A673 (cell line): ENCODE measurements at places on chromosomes 5 and 9. TPM values are rescaled to one million over a fixed set of nuclear protein-coding genes. Genes with fewer than 3 reads are reported as not detected.
A peak's percentile ranks its signal among the peaks of the same experiment; 100 is the strongest.

GRCh38 chr5:172696171-172696849 is 55.2 kb downstream of the NEURL1B start:
- no peak overlapping the region for H3K27ac ChIP-seq
- no peaks in the 10 kb centered on the region for H3K4me1 ChIP-seq
- no peaks in the 10 kb centered on the region for H3K27me3 ChIP-seq
- no peak for DNase-seq

- no peak overlapping the region for H3K4me3 ChIP-seq
- H3K27ac ChIP-seq, result no peak overlapping the region
- no peaks in the 10 kb centered on the region for H3K36me3 ChIP-seq
These were observed 145.7 kb downstream of the IRX1 start for GRCh38 chr5:3741374-3741770.

Gene KCNV2
- not detected in 2 replicates for total RNA-seq

DNA sequence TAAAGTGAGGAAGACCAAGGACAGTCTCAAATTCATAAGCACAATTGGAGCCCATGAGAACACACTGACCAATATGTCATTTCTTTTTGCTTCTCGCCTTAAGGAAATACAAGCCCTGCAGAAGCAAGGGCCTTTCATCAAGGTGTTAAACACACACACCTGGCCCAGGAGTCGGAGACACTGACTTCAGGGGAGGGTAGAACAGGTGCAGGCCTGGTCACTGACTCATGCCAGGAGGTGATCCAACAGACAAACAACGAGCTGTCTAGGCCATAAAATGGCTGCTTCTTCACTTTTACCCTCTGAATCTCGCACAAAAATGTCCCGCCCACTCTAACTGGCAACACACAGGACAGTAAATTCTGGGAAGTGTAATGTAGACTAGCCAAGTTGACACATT is 62.7 kb downstream of the RGMB start:
- no peak for DNase-seq
- H3K4me3 ChIP-seq, result no peak overlapping the region
- H3K27ac ChIP-seq, result no peak overlapping the region

GRCh38 chr9:133524146-133524545 is 613 bp downstream of the MYMK start:
- no peaks in the 10 kb centered on the region for H3K27me3 ChIP-seq
- peaks cover 19% of the 10 kb centered on the region for H3K4me1 ChIP-seq
- no peak for DNase-seq
- H3K36me3 ChIP-seq, result no peaks in the 10 kb centered on the region
- no peak overlapping the region for H3K4me3 ChIP-seq

DNA sequence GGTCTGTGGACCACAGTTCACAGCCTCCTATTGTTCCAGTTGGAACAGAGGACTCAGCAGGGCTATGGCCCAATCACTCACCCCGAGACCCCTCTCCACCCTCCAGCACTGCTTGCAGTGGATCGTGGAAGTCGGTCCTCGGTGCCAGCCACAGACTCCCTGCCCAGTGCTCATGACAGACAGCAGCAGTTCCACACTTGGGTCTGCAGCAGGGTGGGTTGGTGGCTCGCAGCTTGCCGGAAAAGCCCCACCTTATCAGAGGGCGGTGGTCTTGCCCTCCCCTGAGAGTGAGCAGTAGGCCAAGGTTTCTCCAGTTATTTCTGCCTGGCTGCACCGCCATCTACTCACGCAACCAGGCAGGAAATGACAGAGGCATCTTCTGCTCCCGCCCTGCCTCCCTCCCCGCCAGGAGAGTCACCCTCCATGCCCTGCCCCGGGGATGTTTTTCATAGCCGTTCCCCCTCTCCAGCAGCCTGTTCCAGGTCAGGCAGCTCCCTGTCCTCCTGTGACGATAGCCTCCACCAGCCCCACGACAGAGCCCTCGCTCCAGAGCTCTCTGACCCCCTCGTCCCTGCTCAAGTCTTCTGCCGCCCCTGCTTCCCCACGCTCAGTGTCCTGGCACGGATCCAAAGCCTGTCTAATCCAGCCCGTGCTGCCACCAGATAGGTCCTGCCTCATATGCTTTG is 34.5 kb downstream of the UNC5A start:
- peak; percentile 31 for DNase-seq
- no peak overlapping the region for H3K4me3 ChIP-seq
- no peaks in the 10 kb centered on the region for H3K27me3 ChIP-seq

DNA sequence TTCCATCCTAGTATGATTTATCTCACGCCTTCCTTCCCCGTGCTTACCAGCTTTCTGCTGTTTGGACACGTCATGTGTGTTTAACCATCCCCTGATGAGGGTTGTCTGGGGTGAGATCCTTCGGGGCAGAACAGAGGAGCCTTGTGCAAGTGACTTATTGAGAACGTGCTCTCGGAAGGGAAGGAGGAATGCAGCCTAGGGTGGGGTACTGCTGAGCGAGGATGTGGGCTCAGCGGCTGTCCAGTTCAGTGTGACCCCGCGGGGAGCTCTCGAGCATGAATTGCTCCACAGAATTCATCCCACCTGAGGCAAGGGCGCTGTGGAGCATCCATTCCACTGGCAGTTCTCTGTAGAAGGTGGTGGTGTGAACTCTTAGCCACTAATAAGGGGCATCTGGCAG is 4.0 kb downstream of the MYOZ3 start:
- H3K4me3 ChIP-seq, result no peak overlapping the region
- H3K27ac ChIP-seq, result no peak overlapping the region

Gene ANKRD34B
- total RNA-seq, result not detected in 2 replicates

GRCh38 chr5:167945542-167946384 is 345.7 kb upstream of the WWC1 start:
- H3K36me3 ChIP-seq, result no peaks in the 10 kb centered on the region
- H3K4me3 ChIP-seq, result no peak overlapping the region
- H3K27me3 ChIP-seq, result no peaks in the 10 kb centered on the region
- peak; percentile 24 for DNase-seq

DNA sequence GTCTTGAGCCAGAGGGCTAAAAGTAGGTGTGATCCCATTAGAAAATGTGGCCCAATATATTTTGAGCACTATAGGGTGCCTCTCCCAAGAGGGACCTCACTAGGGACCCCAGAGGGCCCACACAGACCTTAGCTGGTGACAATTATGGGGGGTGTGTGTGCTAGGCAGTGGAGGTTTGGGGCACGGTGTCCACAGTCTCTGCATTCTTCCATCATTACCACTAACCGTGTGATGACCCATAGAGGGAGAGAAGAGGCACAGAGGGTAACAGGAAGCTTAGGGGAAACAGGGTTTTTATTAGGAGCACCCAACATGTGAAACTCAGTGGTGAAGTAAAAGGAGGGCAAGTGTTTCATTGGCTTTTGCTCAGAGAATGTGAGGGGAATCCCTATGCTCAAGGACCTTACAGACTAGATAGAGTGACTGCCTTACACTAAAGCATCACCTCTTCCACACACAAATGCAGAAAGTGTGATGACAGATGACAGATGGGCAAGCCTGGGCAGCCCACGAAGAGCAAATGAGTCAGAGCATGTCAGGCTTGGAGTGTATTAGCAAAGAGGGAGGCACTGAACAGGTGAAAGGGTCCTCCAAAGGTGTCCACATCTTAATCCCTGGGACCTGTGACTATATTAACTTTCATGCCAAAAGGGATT is 2.5 kb upstream of the ACTL7A start:
- no peaks in the 10 kb centered on the region for H3K4me1 ChIP-seq
- DNase-seq, result no peak
- H3K4me3 ChIP-seq, result no peak overlapping the region
- no peaks in the 10 kb centered on the region for H3K27me3 ChIP-seq
- no peaks in the 10 kb centered on the region for H3K36me3 ChIP-seq
- no peak overlapping the region for H3K27ac ChIP-seq

- no peak overlapping the region for H3K27ac ChIP-seq
- no peak overlapping the region for H3K4me3 ChIP-seq
These were observed 21.6 kb downstream of the NDST1 start for GRCh38 chr5:150529555-150529954.

Gene SLC36A2
- total RNA-seq, result not detected in 2 replicates

- no peak overlapping the region for H3K4me3 ChIP-seq
- no peak for DNase-seq
These were observed 179.4 kb downstream of the PPP2R2B start for GRCh38 chr5:146699138-146699537.

- no peaks in the 10 kb centered on the region for H3K27me3 ChIP-seq
- H3K36me3 ChIP-seq, result no peaks in the 10 kb centered on the region
- peaks cover 23% of the 10 kb centered on the region for H3K4me1 ChIP-seq
- DNase-seq, result no peak
- no peak overlapping the region for H3K27ac ChIP-seq
- no peak overlapping the region for H3K4me3 ChIP-seq
These were observed 168.9 kb downstream of the MAPKAP1 start for GRCh38 chr9:125538092-125538473.

Gene ABCA1
- total RNA-seq, result 0.69 and 1.6 TPM in 2 replicates

Gene CSF2
- total RNA-seq, result not detected in 2 replicates

DNA sequence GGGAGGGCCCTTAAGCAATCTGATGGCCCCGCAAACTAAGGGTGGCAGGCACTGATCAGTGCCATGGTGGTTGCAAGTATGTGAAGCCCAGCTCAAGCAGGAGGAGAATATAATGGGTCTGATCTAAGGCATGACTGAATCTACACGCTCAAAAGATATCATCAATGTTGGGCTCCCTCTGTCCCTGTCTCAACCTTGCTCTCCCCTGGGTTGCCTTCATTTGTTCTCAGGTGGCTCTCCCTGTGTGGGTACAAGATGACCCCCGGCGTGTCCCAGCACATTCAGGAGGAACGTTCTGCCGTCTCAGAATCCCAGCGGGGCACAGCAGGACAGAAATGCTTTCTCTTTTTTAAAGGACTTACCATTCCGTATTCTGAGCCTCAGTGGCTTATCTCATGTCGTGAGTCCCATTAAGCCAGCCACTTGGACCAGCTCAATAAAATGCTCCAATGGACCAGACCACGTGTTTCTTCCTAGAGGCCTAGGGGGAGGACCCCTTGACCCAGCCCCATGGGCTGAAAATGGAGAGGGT is 12.0 kb upstream of the RNF130 start:
- no peak for DNase-seq
- H3K27me3 ChIP-seq, result no peaks in the 10 kb centered on the region
- H3K36me3 ChIP-seq, result no peaks in the 10 kb centered on the region
- no peak overlapping the region for H3K4me3 ChIP-seq
- H3K4me1 ChIP-seq, result no peaks in the 10 kb centered on the region
- no peak overlapping the region for H3K27ac ChIP-seq

DNA sequence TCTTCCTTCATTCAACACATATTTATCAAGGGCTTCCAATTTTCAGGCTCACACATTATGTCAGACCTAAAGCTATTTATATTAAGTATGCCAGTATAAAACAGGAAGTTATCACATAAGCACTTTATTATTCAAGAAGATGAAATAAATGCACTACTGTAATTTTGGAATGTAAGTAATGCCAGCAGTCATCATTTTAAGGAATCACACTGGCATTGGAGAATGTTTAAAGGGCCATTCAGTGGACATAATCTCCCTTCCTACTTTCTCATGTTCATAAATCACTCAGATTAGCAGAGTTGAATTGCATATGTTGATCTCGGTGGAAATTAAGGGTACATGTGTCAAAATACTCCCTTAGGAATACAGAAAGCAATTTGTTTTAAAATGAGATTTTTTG is 164.4 kb downstream of the GIN1 start:
- H3K36me3 ChIP-seq, result peaks cover 12% of the 10 kb centered on the region
- no peaks in the 10 kb centered on the region for H3K27me3 ChIP-seq
- peak; percentile 48 for DNase-seq
- H3K27ac ChIP-seq, result no peak overlapping the region

DNA sequence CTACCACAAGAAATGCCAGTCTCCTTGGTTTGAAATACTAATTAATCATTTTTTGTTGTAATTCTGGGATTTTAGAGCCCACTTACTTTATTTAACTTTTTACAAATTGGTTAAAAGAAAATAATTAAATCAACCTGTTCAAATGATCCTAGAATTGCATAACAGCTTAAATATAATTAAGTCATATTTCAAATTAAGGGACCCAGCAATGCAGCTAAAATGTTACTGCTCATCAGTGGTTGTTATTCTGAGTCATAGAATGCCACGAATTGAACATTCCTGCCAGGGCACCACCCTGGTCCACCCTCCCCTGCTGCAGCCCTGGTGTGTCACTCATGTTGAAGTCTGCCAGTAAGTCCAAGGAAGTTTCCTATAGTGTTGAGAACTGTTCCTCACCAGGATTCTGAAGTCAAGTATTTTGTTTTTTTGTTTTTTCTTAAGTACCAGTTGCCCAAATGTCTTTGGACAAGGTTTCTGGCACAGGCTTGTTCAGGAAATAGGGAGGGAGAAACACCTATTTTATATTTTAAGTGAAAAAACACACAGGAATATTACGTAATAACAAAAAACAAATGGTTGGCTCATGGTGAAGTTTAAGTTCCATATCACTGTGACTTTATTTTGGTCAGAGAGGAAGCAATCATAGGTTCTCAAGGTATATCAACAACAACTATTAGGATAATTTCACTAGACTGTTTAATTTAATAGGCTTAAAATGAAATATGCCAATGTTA is 4.3 kb upstream of the ITGA1 start:
- no peak for DNase-seq
- H3K27me3 ChIP-seq, result no peaks in the 10 kb centered on the region
- H3K36me3 ChIP-seq, result no peaks in the 10 kb centered on the region
- peaks cover 4% of the 10 kb centered on the region for H3K4me1 ChIP-seq

- H3K4me1 ChIP-seq, result peaks cover 12% of the 10 kb centered on the region
- no peak for DNase-seq
- H3K27ac ChIP-seq, result no peak overlapping the region
- H3K27me3 ChIP-seq, result no peaks in the 10 kb centered on the region
- no peak overlapping the region for H3K4me3 ChIP-seq
These were observed 48.1 kb upstream of the FCN1 start for GRCh38 chr9:134965851-134966250.

Gene PNPLA7
- total RNA-seq, result 0.90 and 1.8 TPM in 2 replicates

Gene FAM120A
- 76.4 and 91.0 TPM in 2 replicates for total RNA-seq

Gene ZNF354C
- 7.4 and 7.6 TPM in 2 replicates for total RNA-seq

DNA sequence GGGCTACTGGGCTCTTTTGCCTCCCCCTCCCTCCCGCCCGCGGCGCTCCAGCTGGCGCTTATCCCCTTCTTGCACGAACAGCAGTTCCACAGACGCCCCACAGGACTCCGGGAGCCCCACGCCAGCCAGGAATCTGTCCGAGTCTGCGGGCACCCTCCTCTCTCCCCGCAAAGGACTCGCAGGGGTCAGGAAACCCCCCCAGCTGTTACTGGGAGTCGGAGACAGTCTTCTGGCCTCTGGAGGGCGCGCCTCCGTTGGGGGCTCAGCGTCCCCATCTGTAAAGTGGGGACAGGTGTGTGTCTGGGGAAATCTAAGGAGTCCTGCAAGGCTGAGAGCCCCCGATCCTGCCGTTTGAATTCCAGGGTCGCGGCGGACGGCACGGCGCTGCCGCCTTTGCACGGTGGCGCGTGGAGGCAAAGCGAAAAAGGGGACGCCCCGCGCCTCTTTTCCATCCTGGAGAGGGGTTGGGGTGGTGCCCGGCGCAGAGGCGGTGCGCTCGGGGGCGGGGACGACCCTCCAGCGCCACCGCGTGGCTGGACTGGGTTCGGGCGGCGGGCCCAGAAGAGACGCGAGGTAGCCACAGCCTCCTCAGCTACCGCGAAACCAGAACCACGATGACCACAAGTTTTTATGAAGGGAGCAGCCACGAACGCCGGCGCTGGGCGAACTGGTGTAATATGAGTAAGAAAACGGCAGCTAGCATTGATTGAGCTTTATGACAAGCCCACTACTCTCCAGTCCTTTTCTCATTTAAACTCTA is 2.8 kb upstream of the CCIN start:
- H3K4me3 ChIP-seq, result peak overlapping the region; percentile 49
- H3K36me3 ChIP-seq, result no peaks in the 10 kb centered on the region
- no peaks in the 10 kb centered on the region for H3K27me3 ChIP-seq
- no peak overlapping the region for H3K27ac ChIP-seq

Gene SLC25A51
- total RNA-seq, result 36.3 and 40.8 TPM in 2 replicates

Gene AFAP1L1
- total RNA-seq, result 0.21 and 0.46 TPM in 2 replicates

- H3K4me3 ChIP-seq, result no peak overlapping the region
- H3K27ac ChIP-seq, result no peak overlapping the region
- peaks cover 6% of the 10 kb centered on the region for H3K36me3 ChIP-seq
- no peaks in the 10 kb centered on the region for H3K27me3 ChIP-seq
- DNase-seq, result no peak
- H3K4me1 ChIP-seq, result no peaks in the 10 kb centered on the region
These were observed 31.1 kb downstream of the IL4 start for GRCh38 chr5:132704875-132705274.
